Suppressor macrophage treated with lipopolysaccharide for 4 hours (primary cell): ENCODE measurements at places on chromosomes 3 and 15.

DNA sequence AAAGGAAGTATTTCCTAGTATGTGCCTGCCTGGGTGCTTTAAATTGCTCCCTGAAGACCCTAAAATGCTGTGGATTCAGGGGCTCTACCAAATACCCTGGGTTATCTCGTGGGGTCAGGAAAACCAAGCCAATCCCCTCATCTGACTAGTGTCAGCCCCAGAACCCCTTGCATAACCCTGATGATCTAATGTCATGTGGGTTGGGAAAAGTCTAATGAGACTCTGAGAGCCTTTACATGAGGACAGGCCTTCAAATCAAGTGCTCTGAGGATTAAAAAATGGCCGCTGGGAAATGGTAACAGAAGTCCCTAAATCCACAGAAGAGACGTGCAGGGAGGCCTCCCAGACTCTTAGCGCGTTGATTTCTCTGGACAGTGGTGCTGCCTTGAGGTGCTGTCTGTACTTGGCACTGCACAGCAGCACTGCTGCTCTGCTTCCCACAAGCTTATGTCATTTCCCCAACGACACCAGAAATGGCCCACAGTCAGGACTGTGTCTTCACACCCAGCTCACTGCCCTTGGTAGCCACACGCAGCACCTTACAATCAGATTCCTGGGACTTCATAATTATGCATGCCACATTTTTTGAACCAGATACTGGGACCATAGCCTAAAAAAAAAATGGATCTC, 16.6 kb downstream of the EIF4E3 start:
- peak; percentile 77 for DNase-seq

DNA sequence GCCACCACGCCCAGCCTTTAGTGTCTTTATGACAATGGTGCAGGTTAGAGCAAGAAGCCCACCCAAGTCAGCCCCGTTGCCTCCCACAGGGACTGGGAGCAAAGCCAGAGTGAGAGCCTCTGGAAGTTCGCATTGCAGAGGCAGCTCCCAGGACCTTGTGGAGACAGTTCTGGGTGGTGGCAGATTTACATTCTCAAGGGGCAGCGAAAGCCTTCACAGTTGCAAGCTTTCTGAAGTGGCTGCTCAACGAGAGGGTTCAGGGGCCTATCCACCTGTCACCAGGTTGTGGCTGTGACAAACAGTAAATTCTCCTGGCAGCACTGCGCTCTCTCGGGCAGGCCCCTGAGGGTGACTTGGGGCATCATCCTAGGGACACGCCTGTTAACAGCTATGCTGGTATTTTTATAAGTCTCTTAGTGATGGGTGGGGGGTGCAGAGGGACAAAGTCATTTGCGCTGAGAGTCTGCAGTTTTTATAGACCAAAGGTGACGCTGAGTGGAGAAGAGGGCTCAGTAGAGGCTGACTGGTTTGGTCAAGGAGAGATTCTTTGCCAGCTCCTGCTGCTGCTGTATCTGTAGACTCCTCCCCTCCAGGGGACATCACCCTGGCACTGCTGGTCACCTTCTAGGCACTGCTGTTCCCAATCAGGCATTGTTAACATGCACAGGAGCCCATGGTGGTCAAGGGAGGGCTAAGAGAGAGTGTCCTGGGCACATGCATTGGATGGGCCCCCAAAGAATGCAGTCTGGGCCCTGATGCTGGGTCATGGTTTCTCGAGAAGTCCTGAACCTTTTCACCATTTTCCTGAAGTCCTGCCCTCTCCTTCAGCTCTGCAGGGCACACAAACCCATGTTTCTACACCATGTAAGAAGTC, 57.5 kb upstream of the KLF13 start:
- no peak for DNase-seq

DNA sequence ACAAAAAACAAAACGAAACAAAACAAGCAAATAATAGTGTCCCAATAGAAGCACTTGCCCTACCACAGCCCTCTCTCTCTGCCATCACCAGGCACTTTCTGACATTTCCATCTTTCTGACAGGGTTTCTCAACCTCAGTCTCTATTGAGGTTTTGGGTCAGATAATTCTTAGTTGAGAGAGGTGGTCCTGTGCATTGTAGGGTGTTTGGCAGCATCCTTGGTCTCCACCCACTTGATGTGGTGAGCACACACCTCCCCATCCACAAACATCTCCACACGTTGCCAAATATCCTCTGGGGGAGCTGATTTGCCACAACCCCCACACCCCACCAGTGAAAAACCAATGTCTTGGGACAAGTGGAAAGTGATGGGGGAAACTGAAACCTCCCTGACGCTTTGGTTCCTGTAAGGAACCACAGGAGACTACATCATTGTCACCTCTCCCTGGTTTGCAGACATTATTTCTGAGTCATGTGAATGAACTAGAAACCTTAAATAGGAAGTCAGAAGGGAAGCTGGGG, 733.7 kb upstream of the CFAP20DC start:
- peak; percentile 47 for DNase-seq

DNA sequence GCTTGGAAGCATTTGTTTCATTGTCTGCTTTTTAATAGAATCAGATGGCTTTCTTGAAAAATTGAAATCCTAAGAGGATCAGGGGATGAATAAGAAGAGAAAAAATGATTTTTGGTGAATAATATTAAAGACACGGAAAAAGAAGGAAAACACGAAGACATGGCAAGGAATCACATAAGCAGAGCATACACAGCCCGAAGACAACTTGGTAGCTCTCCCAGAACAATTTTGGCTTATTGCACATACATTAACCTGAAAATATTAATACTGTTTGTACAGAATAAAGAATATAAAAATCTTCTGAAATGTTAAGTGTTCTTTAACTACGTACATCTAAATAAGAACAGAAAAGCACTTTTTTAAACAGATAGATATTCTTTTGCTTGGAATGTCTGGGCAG, 150.0 kb downstream of the SHOX2 start:
- no peak for DNase-seq

DNA sequence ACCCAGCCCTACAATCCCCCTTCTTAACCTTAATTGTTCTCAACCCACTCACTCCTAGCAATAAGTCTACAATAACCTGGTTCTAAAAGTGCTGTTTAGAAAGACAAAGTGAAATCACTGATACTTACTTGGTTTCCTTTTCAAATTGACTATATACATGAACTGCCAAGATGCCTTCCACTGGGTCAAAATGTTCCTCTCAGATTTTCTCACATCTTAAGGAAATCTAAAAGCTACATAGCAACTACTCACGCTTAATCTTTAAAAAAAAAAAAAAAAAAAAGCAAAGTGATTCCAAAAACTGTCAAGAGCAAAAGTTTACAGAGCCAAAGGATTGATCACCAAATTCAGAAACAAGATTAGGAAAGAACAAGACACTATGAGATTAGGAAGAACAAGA, 68.7 kb upstream of the MAP4 start:
- no peak for DNase-seq
